ENCODE measurements at places on chromosomes 6 and 20. TPM values are rescaled to one million over a fixed set of nuclear protein-coding genes. Genes with fewer than 3 reads are reported as not detected.
A peak's percentile ranks its signal among the peaks of the same experiment; 100 is the strongest.

DNA sequence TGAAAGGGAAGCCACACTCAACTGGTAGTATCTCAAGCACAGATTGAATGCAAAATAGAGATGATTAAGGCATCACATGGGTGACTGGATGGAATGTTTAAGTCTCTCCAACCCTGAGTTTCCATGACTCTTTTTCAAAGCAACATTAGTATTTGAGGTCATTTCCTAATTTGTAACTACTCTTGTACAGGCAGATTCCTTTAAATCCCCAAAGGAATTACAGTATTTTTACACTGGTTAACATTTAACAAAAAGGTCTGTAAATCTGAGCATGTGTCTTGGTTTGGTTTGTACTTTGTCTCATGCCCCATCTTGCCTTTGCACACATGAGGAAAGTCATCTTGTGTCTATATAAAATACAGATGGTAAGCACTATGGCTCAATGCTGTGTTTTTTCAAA lies 15.1 kb downstream of the RMND1 start:
- H3K4me1 ChIP-seq: peaks cover 6% of the 10 kb centered on the region
- peaks cover 4% of the 10 kb centered on the region for H3K36me3 ChIP-seq
- H3K4me3 ChIP-seq: no peak overlapping the region

DNA sequence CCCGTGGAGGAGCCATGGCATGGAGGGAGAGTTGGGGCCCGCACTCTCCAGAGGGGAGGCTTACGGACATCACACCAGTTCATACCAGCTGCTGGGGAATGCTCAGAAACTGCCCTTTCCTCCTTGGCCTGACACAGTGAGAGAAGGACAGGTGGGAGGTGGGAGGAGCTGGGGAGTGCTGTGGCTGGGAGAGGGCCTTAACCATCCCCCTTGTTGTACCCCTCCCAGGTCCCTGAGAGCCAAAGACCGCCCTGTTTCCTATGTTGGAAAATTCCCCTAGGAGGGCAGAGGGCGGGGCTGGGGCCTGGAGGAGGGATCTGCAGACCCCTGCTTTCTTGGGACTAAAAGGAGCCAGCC lies 24.1 kb downstream of the FOXP4 start:
- H3K27me3 ChIP-seq: no peaks in the 10 kb centered on the region
- H3K36me3 ChIP-seq: peaks cover 16% of the 10 kb centered on the region
- H3K4me1 ChIP-seq: peaks cover 43% of the 10 kb centered on the region
- H3K4me3 ChIP-seq: no peak overlapping the region
- peak overlapping the region; percentile 76 for H3K27ac ChIP-seq
- DNase-seq: no peak

DNA sequence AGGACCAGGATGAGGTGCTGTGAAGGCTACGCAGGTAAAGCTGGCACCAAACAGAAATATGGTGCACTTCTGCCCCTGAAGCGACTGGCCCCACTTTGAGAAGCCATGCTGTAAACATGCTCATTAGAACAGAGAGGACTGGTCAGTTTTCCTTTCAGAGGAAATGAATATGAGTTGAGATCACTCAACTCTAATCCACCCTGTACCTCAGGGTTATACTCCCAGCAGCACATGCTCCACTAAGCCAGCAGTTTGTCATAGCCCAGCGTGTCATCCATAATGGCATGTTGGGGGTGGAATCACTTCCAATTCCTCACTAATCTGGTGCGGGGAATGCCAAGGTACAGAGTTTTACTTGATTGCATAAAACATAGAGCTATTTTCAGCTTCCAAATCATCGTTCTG lies 98.1 kb downstream of the HIVEP2 start:
- peaks cover 90% of the 10 kb centered on the region for H3K4me1 ChIP-seq
- H3K36me3 ChIP-seq: no peaks in the 10 kb centered on the region
- H3K27me3 ChIP-seq: no peaks in the 10 kb centered on the region
- H3K4me3 ChIP-seq: peak overlapping the region; percentile 63
- H3K27ac ChIP-seq: peak overlapping the region; percentile 97

GTSF1L gene
- total RNA-seq: not detected

- peaks cover 40% of the 10 kb centered on the region for H3K27me3 ChIP-seq
- H3K4me3 ChIP-seq: peak within 1 kb of the TSS; percentile 36
- H3K36me3 ChIP-seq: no peaks in the 10 kb centered on the region
- peaks cover 21% of the 10 kb centered on the region for H3K4me1 ChIP-seq
- no peak for DNase-seq
These were observed at the start of gene ARHGAP40 for GRCh38 chr20:38601216-38602184. TSS of gene ARHGAP40 (plus strand) at chr20:38601809.

TRIM31 gene
- not detected for total RNA-seq

WFDC10B gene
- total RNA-seq: not detected

C6orf89 gene
- total RNA-seq: 39.1 TPM

Measured in mesothelial cell of epicardium (in vitro differentiated cells).